ENCODE measurements at places on chromosomes 4 and X.

- DNase-seq: no peak
- H3K27ac ChIP-seq: no peak overlapping the region
- H3K4me1 ChIP-seq: peaks cover 27% of the 10 kb centered on the region
Measured at GRCh38 chr4:113962016-113962347, 17.5 kb downstream of the ARSJ start.

DNA sequence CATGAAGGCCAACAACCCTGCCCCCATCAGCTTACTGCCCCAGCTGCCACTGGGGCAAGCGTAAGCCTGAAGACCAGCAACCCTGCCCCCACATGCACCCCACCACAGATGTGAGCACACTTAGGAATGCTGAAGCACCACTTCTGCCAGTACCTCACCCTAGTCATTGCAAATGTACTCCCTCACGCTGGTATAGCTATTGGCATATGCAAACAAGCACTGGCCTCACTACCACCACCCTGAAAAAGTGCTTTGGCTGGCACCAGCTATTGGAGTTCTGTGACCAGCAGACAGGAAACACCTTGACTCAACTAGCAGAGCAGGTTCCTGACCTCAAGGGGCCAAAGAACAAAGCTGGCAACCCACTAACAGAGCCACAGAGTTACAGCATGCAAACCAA, 534.4 kb upstream of the POU3F4 start:
- H3K27me3 ChIP-seq: no peaks in the 10 kb centered on the region
- H3K4me3 ChIP-seq: no peak overlapping the region
- DNase-seq: no peak
- H3K36me3 ChIP-seq: no peaks in the 10 kb centered on the region
- H3K4me1 ChIP-seq: no peaks in the 10 kb centered on the region

GRCh38 chr4:78809928-78810835, 34.0 kb downstream of the BMP2K start:
- H3K4me1 ChIP-seq: no peaks in the 10 kb centered on the region
- no peaks in the 10 kb centered on the region for H3K36me3 ChIP-seq
- no peak overlapping the region for H3K4me3 ChIP-seq
- no peaks in the 10 kb centered on the region for H3K27me3 ChIP-seq
- DNase-seq: no peak
- no peak overlapping the region for H3K27ac ChIP-seq

DNA sequence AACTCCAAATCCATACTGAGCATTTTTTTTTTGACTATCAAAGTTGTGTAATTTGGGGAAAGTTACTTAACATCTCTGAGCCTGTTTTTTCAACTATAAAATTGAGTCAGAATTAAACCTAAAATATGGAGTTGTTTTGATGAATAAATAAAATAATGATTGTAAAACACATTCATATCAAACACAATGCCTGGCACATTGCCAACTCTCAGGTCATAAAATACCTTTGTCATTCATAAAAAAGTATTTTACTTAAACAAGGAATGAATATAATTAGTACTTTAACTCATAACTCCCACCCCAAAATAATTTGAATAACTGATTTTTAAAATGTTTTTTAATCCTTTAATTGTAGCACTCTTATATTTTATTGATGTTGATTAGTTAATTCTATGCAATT, 3.8 kb upstream of the GPR174 start:
- no peak overlapping the region for H3K27ac ChIP-seq
- H3K36me3 ChIP-seq: no peaks in the 10 kb centered on the region
- no peaks in the 10 kb centered on the region for H3K27me3 ChIP-seq
- no peaks in the 10 kb centered on the region for H3K4me1 ChIP-seq
- no peak overlapping the region for H3K4me3 ChIP-seq

DNA sequence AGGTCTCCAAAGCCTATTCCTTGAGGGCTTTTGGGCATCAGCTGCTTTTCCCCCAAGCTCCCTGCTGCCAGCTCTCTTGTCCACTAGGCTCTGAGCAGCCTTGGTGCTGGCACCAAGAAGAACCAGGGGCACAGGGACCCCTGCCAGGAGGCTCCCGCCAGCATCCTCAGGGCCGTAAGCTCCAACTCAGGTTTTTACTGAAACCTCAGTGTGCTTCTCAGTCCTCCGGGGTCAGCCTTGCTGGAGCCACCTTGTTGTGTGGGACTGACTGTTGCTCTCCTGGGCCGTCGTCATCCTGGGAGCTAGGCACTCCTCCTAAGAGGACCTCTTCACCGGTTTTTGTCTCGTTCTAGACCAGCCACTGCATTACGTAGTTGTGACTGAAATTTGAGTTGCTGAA, 38.9 kb downstream of the NOP14 start:
- H3K36me3 ChIP-seq: 0 out of 2 replicates have a peak, but pooled peaks cover 4% of the 10 kb centered on the region
- H3K4me3 ChIP-seq: no peak overlapping the region
- no peak for DNase-seq
- no peak overlapping the region for H3K27ac ChIP-seq

DNA sequence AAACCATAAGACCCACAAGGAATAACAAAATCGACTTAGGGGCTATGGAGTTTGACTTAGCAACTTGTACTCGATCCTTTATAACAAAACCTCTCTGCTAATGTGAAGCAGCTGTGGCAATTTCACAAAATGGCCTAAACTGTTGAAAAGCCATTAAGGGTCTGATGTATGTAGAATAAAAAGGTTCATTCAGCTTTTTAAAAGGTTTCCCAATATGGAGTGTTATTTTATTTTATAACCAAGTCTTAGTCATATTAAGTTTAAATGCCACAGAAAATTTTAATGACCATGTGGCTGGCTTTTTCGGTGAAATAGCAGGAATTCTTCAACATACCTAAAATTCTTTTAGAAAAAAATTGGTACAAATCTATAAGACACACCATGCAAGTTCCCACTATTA, 291.8 kb upstream of the HAND2 start:
- H3K27me3 ChIP-seq: peaks cover 10% of the 10 kb centered on the region
- no peaks in the 10 kb centered on the region for H3K4me1 ChIP-seq
- no peaks in the 10 kb centered on the region for H3K36me3 ChIP-seq
- no peak overlapping the region for H3K4me3 ChIP-seq
- no peak overlapping the region for H3K27ac ChIP-seq

DNA sequence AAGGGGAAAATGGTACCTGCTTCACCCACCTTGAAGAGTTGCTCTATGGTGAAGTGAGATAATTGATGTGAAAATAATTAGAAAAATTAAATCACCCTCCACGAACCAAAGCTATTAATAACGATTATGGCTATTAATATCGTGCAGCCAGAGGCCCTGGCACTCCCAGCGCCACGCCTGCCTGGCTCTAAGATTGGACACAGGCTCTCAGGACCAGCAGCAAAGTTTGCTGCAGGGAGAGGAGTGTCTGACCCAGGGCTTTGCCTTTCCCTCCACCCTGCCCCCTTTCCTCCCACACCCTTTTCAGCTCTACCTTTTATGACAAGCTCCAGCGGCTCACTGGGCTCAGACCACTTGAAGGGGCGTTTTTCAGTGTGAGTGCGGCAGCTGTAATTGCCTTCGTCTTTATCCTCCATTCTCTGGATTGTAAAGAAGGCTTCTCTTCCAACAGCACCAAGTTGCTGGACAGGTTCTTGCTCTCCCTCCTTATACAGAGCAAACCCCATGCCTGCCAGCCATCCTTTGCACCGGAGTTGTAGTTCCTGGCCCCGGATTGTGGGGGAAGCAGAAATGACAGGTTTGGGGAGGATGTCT, 11.5 kb downstream of the IGSF1 start:
- H3K4me3 ChIP-seq: no peak overlapping the region
- H3K27ac ChIP-seq: no peak overlapping the region
- no peak for DNase-seq

- no peak overlapping the region for H3K27ac ChIP-seq
- H3K4me3 ChIP-seq: no peak overlapping the region
- no peaks in the 10 kb centered on the region for H3K36me3 ChIP-seq
Measured at GRCh38 chr4:189786447-189786846, 154.2 kb upstream of the FRG1 start.

DNA sequence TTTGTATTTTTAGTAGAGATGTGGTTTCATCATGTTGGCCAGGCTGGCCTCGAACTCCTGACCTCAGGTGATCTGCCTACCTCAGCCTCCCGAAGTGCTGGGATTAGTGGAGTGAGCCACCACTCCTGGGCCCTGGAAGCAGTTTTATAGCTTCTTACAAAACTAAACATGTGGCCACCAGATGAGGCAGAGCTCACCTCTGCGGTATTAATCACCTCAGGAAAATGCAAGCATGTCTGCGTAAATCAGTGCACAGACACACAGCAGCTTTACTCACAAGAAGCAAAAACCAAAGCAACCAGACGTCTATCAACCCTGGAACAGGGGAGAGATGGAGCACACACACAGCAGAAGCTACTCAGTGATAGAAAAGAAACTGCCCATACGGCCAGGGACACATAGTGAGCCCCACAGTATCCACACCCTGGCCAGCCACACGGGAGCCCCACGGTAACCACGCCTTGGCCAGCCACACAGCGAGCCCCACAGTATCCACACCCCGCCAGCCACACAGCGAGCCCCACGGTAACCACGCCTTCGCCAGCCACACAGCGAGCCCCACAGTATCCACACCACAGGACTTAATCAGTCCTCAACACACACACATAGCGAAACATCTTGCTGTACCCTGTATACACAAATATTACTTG, 30.2 kb downstream of the PPP2R3B start:
- DNase-seq: no peak
- H3K4me1 ChIP-seq: no peaks in the 10 kb centered on the region
- H3K4me3 ChIP-seq: no peak overlapping the region
- no peaks in the 10 kb centered on the region for H3K27me3 ChIP-seq
- no peaks in the 10 kb centered on the region for H3K36me3 ChIP-seq
- no peak overlapping the region for H3K27ac ChIP-seq

GRCh38 chr4:71029504-71029903, 36.1 kb downstream of the DCK start:
- H3K4me3 ChIP-seq: no peak overlapping the region
- H3K4me1 ChIP-seq: peaks cover 16% of the 10 kb centered on the region
- H3K27ac ChIP-seq: no peak overlapping the region
- peaks cover 7% of the 10 kb centered on the region for H3K36me3 ChIP-seq
- H3K27me3 ChIP-seq: no peaks in the 10 kb centered on the region

DNA sequence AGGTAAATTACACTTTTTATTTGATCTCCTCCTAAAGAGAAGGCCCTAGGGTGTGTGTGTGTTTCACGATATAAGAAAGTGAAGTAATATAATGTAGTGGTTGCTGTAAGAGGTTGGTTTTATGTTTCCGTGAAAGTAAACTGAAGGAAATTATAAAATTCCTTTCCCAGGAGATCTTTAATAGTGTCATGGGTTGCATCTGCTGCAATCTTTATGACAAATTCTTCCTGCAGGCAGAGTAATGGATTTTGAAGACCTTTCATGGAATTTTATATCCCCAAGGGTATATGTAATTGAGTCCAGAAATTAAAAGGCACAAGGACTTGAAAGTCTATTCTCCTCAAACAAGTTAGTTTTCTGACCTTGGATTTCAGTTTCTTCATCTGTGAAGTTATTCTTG, 538.6 kb downstream of the ANKRD50 start:
- DNase-seq: no peak
- H3K4me3 ChIP-seq: no peak overlapping the region

DNA sequence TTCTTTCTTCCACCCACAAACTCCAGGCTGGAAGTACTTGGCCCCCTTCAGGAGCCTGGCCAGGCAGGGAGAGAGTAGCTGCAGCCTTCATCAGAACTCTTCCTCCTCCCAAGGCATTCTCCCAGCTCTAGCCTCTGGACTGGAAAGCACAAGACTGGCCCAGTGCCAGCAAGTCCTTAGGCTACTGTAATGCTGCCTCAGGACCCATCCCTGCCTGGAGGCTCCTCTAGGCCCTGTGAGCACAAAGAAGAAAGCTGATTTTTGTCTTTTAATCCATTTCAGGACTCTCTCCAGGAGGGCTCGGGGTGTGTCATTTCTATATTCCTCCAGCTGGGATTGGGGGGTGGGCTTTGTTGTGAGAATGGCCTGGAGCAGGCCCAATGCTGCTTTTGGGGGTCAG, 10.8 kb downstream of the AWAT2 start:
- no peak overlapping the region for H3K4me3 ChIP-seq
- H3K36me3 ChIP-seq: no peaks in the 10 kb centered on the region
- no peak for DNase-seq
- no peaks in the 10 kb centered on the region for H3K27me3 ChIP-seq
- peaks cover 6% of the 10 kb centered on the region for H3K4me1 ChIP-seq

- H3K36me3 ChIP-seq: no peaks in the 10 kb centered on the region
- H3K4me1 ChIP-seq: no peaks in the 10 kb centered on the region
- no peak overlapping the region for H3K27ac ChIP-seq
- no peak for DNase-seq
- H3K27me3 ChIP-seq: no peaks in the 10 kb centered on the region
- H3K4me3 ChIP-seq: no peak overlapping the region
Measured at GRCh38 chr4:148999924-149000323, 557.7 kb upstream of the NR3C2 start.

- H3K36me3 ChIP-seq: no peaks in the 10 kb centered on the region
- H3K4me1 ChIP-seq: peaks cover 11% of the 10 kb centered on the region
- no peaks in the 10 kb centered on the region for H3K27me3 ChIP-seq
- no peak overlapping the region for H3K4me3 ChIP-seq
- no peak overlapping the region for H3K27ac ChIP-seq
Measured at GRCh38 chr4:82381661-82382296, 8.0 kb upstream of the HNRNPD start.

- no peaks in the 10 kb centered on the region for H3K4me1 ChIP-seq
- no peak overlapping the region for H3K4me3 ChIP-seq
- no peak overlapping the region for H3K27ac ChIP-seq
- DNase-seq: no peak
Measured at GRCh38 chrX:13248867-13249486, 70.9 kb downstream of the ATXN3L start.

DNA sequence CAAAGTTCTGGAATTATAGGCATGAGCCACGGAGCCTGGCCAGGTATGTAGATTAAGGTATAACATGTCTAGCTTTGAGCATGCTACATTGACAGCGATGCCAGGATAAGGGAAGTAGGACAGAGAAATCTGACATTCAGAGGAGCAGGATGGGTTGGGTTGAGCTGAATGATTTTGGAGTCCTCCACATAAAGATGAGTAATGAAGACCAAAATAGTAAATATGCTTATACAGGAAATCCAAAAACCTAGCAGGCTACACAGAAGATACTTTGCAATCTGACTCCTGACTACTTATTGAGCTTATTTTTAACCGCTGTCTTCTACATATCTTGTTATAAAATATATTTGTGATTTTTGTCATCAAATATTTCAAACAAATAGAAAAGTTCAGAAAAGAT, 69.7 kb downstream of the PDGFC start:
- H3K27me3 ChIP-seq: no peaks in the 10 kb centered on the region
- H3K4me1 ChIP-seq: no peaks in the 10 kb centered on the region
- no peaks in the 10 kb centered on the region for H3K36me3 ChIP-seq
- no peak overlapping the region for H3K4me3 ChIP-seq
- H3K27ac ChIP-seq: no peak overlapping the region

GRCh38 chr4:169107528-169107927, 97.5 kb upstream of the CBR4 start:
- peaks cover 24% of the 10 kb centered on the region for H3K36me3 ChIP-seq
- H3K27ac ChIP-seq: no peak overlapping the region
- H3K4me1 ChIP-seq: no peaks in the 10 kb centered on the region
- no peak for DNase-seq

GRCh38 chr4:39987485-39987884, 9.8 kb upstream of the PDS5A start:
- H3K36me3 ChIP-seq: no peaks in the 10 kb centered on the region
- no peaks in the 10 kb centered on the region for H3K4me1 ChIP-seq
- H3K4me3 ChIP-seq: no peak overlapping the region
- no peak overlapping the region for H3K27ac ChIP-seq
- H3K27me3 ChIP-seq: no peaks in the 10 kb centered on the region

- DNase-seq: no peak
- no peaks in the 10 kb centered on the region for H3K36me3 ChIP-seq
- no peaks in the 10 kb centered on the region for H3K27me3 ChIP-seq
- no peak overlapping the region for H3K27ac ChIP-seq
- H3K4me1 ChIP-seq: no peaks in the 10 kb centered on the region
Measured at GRCh38 chr4:6280365-6280996, 10.8 kb downstream of the WFS1 start.

All from HCT116 (cell line).